ENCODE measurements at places on chromosomes 2 and 18.
A peak's percentile ranks its signal among the peaks of the same experiment; 100 is the strongest.

- no peak for DNase-seq
Observed at GRCh38 chr18:45386041-45386655, 229.1 kb upstream of the SLC14A2 start.

GRCh38 chr2:191245869-191246531 is 796 bp downstream of the MYO1B start:
- DNase-seq, result peak; percentile 85

- no peak for DNase-seq
Observed at GRCh38 chr18:67421651-67422050, 94.9 kb downstream of the DSEL start.

DNA sequence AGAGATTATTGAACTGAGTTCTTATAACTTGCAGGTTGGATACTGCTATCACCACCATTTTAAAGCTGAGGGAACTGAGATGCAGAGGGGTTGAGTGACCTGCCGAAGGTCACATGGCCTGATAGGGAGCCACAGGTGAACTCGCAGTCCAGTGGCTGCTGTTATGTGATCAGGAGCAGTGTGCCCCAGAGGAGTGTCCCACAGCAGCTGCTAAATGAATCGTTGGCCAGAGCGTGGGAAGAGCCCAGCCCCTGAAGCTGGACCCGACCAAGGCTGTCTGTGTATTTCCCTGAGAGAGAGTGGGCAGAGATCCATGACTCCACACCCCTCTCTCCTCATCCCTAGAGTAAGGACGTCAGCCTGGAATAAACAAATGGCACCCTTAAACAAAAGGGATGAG is 26.7 kb upstream of the PRLH start:
- no peak for DNase-seq

DNA sequence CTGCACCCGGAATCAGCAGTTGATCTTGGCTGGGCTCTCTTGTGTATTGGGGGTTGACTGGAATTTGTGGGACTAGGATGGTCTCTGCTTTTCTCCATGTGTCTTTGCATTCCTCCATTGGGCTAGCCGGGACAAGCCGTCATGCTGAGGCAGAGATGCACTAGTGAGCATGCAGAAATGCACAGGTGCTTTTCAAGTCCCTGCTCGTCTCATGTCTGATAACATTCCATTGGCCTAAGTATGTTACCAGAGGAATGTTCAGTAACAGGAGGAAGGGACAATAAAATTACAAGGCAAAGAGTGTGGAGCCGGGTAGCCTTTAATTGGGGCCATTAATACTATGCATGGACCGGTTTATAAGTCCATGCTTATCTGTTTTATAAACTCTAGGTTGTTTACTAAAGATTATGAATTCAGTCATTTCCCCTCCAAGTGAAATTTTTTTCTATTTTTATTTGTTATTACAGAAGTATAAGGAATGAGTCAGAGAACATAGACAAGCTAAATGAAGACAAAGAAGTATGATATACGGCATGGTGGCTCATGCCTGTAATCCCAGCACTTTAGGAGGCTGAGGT is 24.4 kb upstream of the AAK1 start:
- DNase-seq, result peak; percentile 77

- DNase-seq, result no peak
Observed at GRCh38 chr2:25966531-25967270, 15.6 kb downstream of the KIF3C start.

GRCh38 chr2:45872211-45872610 is 220.7 kb downstream of the PRKCE start:
- DNase-seq, result no peak

DNA sequence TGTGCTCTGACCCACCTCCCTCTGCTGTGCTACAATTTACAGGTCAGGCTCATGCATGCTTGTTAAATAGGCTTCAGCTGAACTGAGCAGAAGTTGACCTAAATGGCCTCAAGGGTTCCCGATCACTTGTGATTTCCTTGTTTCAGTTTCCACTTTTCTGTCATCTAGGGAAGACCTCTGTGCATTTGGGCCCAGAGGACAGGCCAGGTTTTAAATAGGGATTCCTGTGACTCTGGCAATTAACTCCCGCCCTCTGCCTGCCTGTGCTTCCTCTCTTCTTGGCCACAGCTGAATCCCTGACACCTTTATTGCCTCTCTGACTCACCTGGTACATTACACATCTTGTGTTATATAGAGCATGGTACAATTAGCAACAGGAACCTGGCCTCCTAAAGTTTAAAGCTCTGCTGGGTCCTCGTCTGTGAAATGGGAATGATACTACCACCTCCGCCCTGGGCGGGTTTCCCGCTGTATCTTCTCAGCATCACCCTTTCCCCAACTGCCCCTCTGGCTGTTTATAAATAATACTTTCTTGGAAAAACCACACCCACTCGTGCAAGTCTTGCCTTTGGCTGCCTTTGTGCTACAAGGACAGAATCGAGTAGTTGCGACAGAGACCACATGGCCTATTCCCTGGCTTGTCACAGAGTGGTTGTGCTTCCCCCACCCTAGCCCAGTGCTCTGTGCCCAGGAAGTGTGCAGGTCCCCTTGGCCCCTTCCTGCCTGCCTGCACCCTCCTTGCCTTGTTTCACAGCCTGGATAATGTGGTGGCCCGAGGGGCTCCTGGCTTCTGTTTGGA is 7.9 kb downstream of the CABLES1 start:
- no peak for DNase-seq

All from RWPE2 (cell line).